ENCODE measurements at places on chromosomes 7 and 10. TPM values are rescaled to one million over a fixed set of nuclear protein-coding genes. Genes with fewer than 3 reads are reported as not detected.

- no peak for DNase-seq
Observed at GRCh38 chr7:157949711-157950110, 612.9 kb downstream of the DNAJB6 start.

DNA sequence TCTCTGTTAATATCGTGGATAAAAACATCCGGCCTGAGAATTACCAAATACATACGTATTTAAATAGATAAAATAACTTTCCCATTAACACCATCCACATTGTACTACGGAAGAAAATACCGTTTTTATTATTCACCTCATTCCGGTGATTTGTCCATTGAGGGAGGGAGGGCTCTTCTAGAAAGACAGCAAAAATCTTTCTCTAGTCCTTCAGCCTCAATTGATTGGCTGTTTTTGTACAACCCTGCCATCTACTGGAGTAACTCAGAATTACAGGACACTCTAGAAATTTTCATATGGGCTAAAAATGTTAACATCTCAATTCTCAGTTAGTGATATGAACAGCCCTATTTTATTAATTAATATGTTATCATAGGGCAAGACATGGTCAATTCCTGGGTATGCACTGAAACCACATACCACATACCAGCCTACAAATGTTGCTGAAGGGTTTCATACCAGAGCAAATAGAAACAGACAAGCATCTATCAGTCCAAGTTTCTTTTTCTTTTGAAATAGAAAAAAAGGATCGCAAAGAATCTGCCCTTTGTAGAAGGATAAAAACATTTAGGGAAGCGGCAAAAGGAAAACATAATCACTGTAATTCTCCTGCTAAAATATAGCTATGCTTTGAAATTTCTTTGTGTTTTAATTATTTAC, 55.8 kb upstream of the CDCA7L start:
- peak; percentile 15 for DNase-seq

- no peak for DNase-seq
Observed at GRCh38 chr10:93917821-93918220, 24.0 kb downstream of the SLC35G1 start.

GRCh38 chr7:19112274-19113001, 5.0 kb downstream of the TWIST1 start:
- no peak for DNase-seq

ZCCHC24 gene
- 43.5 TPM for total RNA-seq

GRCh38 chr7:55365205-55365674, at the start of gene LANCL2:
Gene LANCL2 (plus strand): TSS chr7:55365337. CDS start chr7:55366026, 689 bp downstream.
- DNase-seq = peak; percentile 32

DCLRE1A gene
- 14.8 TPM for total RNA-seq

SYNPO2L gene
- 0.79 TPM for total RNA-seq

- DNase-seq = no peak
Observed at GRCh38 chr7:6165521-6166320, 106.7 kb downstream of the CYTH3 start.

- no peak for DNase-seq
Observed at GRCh38 chr10:9786576-9786975, 1231.1 kb upstream of the CELF2 start.

DNA sequence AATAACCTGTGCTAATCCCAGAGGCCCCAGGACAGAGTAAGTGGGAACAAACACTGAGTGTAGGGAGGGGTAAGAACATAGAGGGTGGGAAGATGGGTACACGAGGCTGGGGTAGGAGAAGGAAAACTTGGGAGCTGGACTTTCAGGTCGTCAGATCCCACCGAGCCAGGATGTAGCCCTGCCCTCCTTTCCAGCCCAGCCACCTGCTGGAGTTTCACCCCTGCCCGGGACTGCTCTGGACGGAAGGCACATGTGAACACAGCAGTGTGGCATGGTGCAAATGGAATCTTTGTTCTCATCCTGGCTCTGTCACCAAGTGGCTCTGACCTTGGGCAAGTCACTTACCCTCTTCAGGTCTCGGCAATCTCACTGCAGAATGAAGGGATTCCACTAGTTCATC, 52.8 kb downstream of the PODXL start:
- no peak for DNase-seq

DNA sequence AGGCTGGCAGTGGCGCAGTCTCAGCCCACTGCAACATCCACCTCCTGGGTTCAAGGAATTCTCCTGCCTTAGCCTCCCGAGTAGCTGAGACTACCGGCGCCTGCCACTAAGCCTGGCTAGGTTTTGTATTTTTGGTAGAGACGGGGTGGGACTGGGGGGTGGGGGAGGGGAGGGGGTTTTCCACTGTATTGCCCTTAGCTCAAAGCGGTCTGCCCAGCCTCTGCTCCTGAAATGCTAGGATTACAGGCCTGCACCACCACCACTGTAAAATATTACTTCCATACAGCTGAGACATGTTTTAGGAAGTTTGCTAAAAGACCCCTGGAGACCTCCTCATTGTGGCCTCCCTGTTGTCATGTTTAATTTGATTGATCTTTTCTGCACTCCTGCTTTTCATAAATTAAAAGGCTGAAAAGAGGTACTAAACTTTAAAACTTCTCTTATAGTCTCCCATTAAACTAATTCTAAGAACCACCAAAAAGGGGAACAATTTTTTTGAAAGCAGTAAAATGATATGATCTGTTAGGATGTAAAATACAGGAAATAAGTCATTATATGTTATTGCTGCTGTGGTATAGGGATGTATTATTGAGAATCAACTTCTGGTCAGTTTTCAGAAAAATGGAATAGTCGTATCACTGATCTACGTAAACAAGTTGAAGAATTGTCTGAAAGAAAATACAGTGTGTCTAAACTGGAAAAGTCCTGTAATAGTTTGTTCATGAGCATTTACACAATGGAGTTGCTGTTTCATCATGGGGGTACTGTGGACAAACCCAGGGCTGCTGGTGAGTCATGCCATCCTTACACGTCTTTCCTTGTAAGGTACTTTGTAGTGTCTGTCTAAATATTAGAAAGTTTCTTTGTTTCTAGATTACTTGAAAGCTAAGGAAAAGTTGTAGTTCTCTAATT, 72.9 kb upstream of the TMEM248 start:
- DNase-seq = no peak

CALHM3 gene
- not detected for total RNA-seq

DNA sequence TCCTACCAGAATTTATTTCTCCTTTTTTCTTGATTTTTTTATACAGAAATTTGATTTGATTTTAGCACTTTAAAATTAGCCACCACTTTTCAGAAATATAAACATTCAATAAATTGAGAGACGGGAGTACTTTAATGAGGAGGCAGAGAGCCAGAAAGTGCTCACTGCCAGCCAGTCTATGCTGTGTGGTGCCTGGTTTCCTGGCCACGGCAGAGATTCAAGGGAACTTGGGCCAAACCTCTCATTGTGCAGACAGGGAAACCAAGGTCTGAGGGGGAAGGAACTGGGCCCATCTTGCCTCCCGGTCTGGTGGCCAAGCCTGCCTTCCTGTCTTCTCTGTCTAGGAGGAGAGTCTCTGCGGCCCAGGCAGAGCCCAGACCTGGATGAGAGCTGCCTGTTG, 25.9 kb downstream of the ADAMTS14 start:
- no peak for DNase-seq

DNA sequence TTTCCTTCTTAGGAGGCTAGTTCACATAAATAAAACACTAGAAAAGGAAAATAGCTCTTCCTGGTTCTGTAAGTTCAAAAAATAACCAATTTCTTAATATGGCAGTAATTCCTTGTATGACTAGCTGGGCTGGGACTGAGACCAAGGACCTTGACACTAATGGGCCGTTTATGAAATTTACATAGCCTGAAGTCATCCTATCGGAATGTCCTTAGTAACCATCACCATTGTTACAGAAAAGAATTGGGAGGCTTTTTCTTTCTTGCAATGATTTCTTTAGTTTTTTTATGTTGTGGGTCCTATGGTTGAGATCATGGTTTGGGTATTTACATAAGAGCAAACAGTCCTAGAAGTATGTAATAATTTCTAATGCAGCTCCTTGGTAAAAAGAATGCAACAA, 87.1 kb upstream of the HDAC9 start:
- no peak for DNase-seq

GRCh38 chr7:70776627-70777101, 355.3 kb upstream of the GALNT17 start:
- no peak for DNase-seq

DNA sequence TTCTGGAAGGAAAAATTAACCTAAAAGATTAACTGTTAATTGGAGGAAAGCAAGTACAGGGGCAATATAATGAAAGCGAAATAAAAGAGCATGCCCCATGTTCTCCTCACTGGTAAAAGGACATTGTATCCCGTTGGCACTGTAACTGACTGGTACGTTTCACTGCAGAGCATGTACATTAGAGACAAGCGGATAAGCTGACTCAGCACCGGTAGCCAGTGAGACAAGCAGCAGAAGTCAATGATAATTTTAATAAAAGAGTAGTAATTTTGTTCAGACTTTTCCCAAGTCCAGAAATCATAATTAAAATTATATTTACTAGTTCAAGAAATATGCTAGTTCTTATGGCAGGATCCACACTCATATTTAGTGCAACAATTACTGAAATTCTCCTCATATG, 161.5 kb upstream of the VWC2 start:
- DNase-seq = no peak

GRCh38 chr7:48209004-48209600, 37.8 kb downstream of the ABCA13 start:
- DNase-seq = no peak

GRCh38 chr7:452791-453455, 66.7 kb downstream of the PDGFA start:
- no peak for DNase-seq

SPDYE16 gene
- total RNA-seq = not detected

- no peak for DNase-seq
Observed at GRCh38 chr10:35822316-35822715, 180.2 kb upstream of the FZD8 start.

GRCh38 chr7:137172105-137172590, 171.4 kb downstream of the PTN start:
- DNase-seq = no peak

- DNase-seq = no peak
Observed at GRCh38 chr7:12093365-12093764, 117.7 kb upstream of the TMEM106B start.

- DNase-seq = peak; percentile 67
Observed at GRCh38 chr10:3095373-3096139, 28.2 kb downstream of the PFKP start.

DNA sequence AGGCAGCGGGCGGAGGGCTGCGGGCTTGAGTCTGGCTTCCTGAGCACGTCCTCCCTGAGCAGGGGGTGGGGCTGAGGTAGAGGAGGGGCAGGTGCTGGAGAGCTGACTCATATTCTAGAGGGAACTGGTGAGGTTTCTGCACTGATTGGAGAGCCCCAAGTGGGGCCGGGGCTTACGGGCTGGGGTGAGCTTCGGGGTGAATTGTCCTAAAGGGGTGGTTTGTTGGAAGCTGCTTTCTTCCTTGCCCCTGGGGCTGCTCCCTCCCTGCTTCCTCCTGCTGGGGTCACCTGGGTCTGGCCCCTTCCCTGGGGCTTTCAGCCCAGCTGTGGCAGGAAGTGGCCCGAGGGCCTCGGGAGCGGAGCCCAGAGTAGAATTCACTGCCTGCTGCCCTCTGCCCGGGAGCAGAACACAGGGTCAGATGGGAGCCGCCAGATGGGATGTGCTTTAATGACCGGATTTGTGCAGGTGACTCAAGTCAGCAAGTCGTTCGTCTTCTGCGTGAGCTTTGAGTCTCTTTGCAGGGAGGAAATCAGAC, 48.6 kb downstream of the FAM20C start:
- no peak for DNase-seq

GRCh38 chr10:78566284-78567111, 502.3 kb upstream of the ZMIZ1 start:
- DNase-seq = no peak

DNA sequence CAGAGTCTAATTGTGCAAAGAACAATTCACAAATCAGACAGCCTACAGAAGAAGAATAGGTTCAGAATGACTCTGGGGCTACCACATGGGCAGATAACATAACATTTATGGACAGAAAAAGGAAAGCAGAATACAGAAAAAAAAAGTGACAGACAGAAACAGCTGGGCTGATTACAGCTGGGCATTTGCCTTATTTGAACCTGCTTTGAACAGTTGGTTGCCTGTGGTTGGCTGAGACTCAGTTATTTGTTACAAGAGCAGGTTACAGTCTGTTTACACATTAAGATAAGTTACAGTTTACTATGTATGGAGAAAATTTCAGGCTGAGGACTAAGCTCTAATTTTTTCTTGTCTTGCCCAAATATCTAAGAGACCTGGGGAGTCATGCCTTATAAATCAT, 327.2 kb downstream of the GALNT17 start:
- no peak for DNase-seq

- DNase-seq = no peak
Observed at GRCh38 chr7:127937066-127937680, 94.1 kb downstream of the LRRC4 start.

DNA sequence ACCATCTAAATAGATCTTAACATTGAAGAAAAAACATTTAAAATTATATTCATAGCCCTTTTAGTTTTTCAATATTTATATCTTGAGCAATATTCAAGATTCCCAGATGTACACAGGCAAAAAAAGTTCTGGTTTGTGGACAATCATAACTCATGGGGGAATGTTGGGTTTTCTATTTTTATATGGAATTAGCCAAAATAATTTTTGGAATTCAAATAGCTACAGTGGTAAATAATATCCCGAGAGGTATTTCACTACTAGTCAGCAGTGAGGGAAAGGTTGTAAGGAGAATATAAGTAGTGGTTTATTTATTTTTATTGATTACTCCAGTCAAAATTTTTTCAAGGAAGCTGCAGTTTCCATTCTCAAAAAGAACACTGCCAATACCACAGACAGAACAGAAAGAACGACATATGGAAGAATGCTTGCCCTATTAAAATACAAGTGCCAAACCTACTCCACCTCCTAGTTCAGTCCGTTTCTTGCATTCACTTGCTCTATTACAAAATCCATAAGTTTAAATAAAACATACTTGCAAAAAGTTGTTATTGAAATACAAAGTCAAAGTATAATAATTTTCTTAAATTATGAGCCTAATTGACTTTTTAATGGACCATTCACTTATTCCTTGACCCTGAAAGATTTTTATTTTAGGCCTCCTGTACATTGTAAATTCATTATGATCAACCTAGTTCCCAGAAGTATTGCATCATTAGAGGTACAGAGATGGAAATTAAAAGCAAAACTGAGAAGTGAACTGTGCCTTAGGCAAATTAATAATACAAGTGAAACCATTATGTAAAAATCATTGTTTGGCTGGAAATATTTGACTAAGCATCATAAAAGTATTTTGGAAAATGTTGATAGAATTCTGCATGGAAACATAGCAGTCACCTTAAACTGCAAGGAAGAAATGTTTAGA, 533.2 kb downstream of the PARD3 start:
- no peak for DNase-seq

TMEM176B gene
- 59.4 TPM for total RNA-seq
